ENCODE measurements at places on chromosomes 3 and 15.

DNA sequence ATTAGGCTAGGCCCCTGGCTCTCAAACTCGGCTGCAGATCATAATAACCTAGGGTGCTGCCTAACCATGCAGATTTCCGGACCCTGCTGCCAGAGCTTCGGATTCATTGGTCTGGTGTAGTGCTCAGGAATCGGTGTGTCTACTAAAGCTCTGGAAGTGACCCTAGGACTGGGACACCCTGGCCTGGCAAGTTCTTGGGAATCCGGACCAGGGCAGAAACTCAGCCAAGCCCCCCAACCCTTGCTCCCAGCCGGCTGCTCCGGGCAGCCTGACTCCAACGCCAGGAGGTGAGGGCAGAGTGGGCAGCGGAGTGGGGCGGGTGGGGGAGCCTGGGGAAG is 23.0 kb downstream of the IGDCC3 start:
- no peak for DNase-seq

DNA sequence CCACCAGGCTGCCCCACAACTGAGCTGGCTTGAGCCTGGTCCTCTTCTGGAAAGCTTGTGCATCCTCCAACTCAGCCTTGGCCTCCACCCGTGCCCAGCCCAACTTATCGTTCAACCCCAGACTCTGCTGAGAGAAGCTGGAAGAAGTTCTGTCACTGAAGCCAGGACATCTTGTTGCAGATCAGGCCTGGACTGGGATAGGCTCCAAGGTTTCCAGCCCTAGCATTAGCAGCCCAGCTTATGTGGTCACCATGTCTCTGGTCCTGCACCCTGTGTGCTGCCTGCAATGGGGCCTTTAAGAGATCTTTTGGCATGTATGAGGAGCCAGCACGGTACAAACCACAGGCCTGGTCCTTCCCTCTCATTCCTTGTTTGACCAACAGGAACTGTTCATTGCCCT is 15.2 kb upstream of the CAMP start:
- no peak for DNase-seq

GRCh38 chr3:170848292-170848917 is 21.6 kb downstream of the RPL22L1 start:
- no peak for DNase-seq

- no peak for DNase-seq
Observed at GRCh38 chr15:58726867-58727266, 22.6 kb downstream of the ADAM10 start.

GRCh38 chr3:101870138-101870537 is 20.8 kb downstream of the NFKBIZ start:
- DNase-seq = no peak

DNA sequence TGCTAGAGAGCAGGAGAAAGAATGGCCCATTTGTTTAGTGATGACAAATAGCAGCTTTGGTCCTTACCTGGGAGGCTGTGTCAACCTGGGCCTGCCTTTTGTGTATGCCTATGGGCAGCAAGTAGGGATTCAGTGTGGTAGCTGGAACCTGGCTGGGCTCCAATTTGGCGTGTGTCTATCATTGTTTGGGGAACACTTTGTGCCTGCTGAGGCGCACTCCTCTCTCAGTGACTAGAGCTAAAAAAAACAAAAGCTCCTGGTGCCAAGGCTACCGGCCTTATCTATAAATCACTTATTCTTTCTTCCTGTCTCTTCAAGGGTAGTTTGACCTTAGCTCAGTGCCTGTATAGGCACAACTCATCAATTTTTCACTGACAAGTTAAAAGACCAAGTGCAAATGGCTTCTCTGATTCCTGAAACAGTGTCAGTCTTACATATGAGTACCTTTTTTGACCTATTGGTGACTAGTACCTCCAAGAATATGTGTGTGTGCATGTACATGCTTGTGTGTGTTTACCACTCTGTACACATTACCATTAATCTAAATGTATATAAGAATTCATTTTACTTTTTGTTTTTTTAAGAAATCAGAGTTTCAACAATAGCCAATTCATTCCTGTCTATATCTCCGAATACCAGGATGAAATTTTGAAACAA is 54.6 kb downstream of the GMNC start:
- DNase-seq = no peak

DNA sequence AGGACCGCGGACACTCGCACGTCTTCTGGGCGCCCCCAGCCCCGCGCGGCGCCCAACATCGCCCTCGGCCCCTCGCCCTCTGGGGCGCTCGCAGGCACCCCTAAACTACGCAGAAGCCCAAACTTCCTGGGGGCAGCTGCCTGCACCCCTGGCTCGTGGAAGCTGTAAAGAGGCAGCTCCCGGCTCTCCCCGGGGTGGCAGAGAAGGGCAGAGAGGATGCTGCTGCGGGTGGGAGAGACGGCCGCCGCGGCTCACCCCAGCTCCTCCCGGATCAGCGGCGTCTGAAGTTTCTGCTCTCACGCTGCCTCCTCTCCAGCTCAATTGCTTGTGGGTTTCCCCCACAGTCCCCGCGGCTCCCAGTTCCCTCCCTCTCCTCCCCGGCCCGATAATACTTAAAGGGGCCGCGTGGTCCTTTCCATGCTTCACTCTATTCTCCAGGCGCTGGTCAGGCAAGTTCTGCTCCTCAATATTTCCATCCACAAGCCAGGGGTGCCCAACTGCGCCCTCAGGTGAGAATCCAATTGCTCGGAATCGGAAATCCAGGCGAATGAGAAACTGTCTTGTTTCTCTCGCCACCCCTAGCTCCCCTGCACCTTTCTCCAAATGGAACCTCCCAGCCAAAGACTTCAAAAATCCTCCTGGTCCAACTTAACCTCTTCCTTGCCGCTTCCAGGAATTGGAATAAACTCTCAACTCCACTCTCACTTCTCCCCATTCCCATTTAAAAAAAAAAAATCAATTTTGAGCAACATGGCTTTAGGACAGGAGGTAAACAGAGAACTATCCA is 748.5 kb downstream of the ROBO1 start:
- no peak for DNase-seq

DNA sequence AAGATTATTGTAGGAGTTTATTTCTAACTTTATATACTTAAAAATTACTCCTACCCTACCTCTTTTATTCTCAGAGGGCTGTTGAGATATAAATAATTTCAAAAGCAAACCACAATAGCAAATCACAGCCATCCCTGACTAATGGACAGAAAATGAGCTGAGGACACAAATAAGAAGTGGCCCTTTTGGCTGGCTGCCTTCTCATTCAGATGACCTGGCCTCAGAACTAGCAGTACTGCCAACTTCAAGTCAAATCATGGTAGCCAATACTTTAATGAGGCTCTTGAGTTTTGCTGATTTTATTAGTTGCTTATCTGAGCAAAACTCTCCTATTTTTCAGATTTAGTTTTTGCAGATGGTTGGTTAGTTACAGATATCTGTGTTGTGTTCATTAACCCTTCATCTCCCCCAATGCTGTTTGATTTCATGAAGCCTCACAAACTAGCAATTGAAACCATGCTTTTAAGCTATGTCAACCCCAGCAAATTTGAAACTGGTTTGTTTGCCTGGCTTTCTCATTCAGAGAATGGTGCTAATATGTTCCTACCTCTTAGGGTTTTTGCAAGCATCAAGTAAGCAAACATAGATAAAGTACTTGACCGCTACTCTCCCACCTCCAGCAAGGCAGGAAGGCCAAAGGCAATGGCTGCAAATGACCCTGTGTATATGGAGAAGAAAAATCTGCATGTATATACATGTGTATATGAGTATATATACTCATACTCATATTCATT is 73.4 kb upstream of the HACD2 start:
- no peak for DNase-seq

DNA sequence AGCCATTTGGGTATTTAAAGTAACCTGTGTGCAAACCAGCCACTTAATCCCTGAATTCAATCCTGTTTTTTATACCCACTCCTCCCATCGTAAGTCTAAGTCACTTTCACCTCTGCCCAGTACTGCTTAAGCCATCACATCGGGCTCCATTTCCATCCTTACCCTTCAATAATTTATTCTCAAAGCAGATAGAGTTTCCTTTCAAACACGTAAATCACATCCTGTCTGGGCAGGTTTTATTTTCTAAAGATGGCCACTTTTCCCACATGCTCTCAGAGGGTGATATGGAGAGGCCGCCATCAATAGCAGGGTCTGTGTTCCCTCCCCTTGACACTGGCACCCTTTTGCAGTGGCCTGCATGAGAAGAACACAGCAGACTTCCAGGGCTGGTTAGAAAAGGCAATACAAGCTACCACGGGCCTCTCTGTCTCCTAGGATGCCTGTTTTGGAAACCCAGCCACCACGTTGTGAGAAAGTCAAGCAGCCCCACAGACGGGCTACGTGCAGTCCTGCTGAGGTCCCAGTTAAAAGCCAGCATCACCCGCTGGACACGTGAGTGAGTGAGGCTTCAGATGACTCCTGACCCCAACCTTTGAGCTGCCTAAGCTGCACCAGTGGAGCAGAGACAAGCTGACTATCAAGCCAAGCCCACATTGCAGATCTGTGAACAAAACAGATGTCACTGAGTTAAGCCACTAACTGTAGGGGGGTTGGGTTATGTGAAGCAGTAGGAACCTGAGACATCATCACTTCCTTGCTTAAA is 241.8 kb upstream of the SLCO3A1 start:
- no peak for DNase-seq

All from stimulated activated CD4-positive, alpha-beta T cell treated with anti-CD3 and anti-CD28 coated beads, Interleukin-1b, Interleukin-23, amount 100 ng/mL, for 24 hours (primary cell).